ENCODE measurements at places on chromosomes 4 and X. TPM values are rescaled to one million over a fixed set of nuclear protein-coding genes. Genes with fewer than 3 reads are reported as not detected.

GRCh38 chr4:108884596-108884995 lies 121.7 kb upstream of the ETNPPL start:
- DNase-seq = no peak

GRCh38 chrX:31316340-31316991 lies 244.6 kb upstream of the FTHL17 start:
- no peak for DNase-seq

DNA sequence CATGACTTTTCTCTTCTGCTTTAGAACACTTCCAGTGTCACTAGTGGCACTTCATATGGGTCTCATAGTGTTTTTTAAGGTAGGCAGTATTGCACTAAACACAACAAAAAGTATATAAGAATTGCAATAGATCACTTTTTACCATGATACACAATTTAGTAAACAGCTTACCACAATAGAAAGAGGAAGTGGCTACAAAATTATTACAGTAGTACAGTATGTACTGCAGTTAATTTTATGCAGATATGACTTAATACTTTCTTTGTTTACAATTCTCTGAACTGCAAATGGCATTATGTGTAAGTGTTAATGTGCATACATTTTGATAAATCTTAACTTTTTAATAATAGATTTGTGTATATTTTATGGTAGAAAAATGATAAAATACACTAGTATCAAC lies 157.3 kb downstream of the RRAGB start:
- no peak for DNase-seq

- peak; percentile 42 for DNase-seq
Measured at GRCh38 chrX:16160729-16161128, 6.6 kb upstream of the MAGEB17 start.

GRCh38 chr4:42531341-42532030 lies 125.4 kb downstream of the ATP8A1 start:
- DNase-seq = peak; percentile 11

GRCh38 chr4:184450045-184450444 lies 24.3 kb downstream of the IRF2 start:
- DNase-seq = peak; percentile 87

- DNase-seq = no peak
Measured at GRCh38 chr4:163164591-163164990, 2.1 kb downstream of the NAF1 start.

DNA sequence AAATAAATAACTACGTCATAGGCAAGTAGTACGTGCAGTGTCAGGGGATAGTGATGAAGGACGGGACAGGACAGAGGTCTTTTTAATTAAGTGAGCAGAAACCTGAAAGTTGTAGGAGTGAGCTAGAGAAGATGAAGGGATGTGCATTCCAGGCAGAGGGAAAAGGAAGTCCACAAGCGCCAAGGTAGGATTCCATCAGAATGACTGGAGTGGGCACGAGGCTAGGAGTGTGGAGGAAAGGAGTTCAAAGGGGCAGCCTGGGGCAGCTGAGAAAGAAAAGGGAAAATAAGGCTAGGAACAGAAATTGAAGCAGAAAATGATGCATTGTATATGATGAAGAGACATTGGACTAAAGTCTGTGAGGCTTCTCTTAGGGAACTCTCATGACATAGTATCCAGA lies 192.2 kb upstream of the TLL1 start:
- no peak for DNase-seq

DNA sequence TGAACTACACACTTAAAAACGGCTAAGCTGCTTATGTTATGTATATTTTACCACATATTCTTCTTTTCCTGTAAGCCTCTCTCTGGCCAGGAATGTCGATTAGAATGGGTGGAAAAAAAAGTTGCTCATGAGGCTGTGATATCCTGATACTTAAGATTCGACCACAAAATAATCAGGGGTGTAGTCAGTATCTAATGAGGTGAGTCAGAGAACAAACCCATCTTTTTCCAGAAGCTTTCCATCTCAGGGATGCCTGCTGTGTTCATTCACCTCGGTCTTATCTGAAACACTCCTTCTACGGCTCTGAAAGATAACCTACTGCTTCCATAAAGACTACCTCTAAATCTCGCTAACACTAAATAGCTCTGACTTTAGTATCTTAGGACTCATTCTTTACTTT lies 142.7 kb upstream of the MAP3K15 start:
- DNase-seq = no peak

- DNase-seq = no peak
Measured at GRCh38 chr4:54517781-54518444, 139.8 kb upstream of the KIT start.

DNA sequence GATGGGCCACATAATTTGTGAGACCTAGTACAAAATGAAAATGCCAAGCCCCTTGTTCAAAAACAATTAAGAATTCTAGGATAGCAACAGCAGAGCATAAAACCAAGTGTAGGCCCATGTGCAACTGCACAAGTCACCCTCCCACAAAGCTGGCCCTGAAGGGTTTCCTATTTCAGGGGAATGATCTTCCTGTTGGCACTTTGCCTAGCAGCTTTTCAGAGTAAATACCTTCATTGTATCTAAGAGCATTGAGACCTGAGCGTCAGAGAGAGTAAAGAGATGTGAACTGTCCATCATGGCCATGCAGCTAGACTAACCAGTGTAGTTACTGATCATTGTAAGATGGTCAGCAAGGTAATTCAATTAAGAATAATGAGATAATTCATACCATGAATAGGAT lies 113.6 kb downstream of the CNKSR2 start:
- peak; percentile 9 for DNase-seq

GRCh38 chrX:3443184-3443583 lies 96.7 kb upstream of the MXRA5 start:
- peak; percentile 88 for DNase-seq

DNA sequence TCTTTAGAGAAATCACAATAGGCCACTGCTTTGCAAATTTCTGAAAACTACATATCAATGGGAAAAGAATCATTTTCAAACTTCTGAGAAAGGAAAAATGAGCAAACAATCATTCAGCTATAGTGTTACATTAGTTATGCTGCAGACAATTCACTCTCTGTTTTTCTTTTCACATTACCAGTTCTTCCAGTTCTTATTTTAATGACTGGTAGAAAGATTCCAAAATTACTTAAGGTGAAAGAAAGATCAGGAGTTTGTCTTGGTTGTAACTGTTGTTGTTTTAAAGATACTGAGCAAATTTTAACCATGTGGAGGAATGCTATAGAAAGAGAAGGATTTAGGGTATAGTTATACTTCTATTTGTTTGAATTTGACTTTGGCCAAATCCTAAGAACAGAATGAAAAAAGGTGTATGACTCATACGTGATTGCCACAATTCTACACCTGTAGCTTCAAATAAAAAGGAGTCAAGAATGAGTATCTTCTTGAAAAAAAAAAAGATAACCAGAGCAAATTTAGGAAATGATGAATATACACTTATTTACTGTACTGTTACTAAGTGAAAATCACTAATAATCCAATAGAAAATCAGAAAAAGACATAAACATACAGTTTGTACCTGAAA lies 21.0 kb upstream of the RASGEF1B start:
- DNase-seq = no peak

DNA sequence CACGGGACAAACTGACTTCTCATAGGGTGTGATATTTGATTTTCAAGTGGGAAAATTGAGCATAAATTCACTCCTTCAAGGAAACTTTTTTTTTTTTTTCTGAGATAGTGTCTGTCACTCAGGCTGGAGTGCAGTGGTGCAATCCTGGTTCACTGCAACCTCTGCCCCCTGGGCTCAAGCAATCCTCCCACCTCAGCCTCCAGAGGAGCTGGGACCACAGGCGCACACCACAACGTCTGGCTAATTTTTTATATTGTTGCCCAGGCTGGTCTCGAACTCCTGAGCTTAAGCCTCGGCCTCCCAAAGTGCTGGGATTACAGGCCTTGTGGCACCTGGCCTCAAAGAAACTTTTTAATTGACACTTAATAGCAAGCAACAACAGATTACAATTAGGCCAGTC lies 13.8 kb downstream of the CLDN34 start:
- no peak for DNase-seq

DNA sequence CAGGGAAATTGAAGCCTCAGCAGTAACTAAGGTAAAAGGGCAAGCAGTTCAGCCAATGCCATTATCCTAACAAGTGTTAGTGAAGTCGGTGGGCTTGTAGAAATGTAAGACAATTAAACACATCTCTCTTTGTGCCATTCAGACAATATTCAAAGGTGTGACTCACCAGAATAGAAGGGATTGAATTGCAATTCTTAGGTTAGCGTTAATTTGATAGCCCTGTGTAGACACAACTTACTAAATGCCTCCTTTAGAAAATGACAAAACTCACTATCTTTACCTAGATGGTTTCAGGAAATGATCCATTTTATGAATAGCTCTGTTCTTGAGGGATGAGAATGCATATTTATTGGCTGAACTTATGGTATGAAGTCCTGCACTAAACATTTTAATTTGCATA lies 35.2 kb downstream of the RPA4 start:
- DNase-seq = no peak

GRCh38 chr4:80097400-80098177 lies 24.6 kb upstream of the ANTXR2 start:
- DNase-seq = peak; percentile 96

- no peak for DNase-seq
Measured at GRCh38 chr4:78432896-78433295, 118.7 kb upstream of the ANXA3 start.

- no peak for DNase-seq
Measured at GRCh38 chr4:1401409-1402020, 4.7 kb downstream of the NKX1-1 start.

GRCh38 chr4:150782921-150783320 lies 201.0 kb downstream of the MAB21L2 start:
- DNase-seq = peak; percentile 1

GRCh38 chr4:99404595-99405287 lies 30.4 kb downstream of the ADH7 start:
- DNase-seq = no peak

DNA sequence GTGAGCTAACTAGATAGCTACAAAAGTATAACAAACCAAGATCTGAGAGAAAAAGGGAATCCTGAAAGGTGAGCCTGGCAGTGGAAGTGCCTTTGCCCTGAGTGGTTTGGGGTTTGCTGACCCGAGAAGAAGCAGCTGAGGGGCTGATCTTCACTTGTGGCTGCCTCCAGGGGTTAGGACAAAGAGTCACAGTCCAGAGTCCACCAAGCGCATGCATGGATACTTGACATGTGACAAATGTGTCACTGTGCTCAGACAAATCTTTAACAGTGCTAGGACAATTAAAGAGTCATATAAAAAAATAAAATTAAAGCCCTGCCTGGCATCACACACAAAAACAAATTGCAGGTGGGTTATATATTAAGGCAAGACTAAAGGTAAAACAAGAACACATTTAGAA lies 26.4 kb downstream of the HMGB3 start:
- no peak for DNase-seq

- peak; percentile 74 for DNase-seq
Measured at GRCh38 chrX:110146521-110146920, 143.6 kb downstream of the TMEM164 start.

Gene MAGEB6B
- polyA plus RNA-seq = not detected

Gene AFM
- polyA plus RNA-seq = 0.12 TPM

Gene ADGRG2
- 14.3 TPM for polyA plus RNA-seq

Gene ZNF595
- polyA plus RNA-seq = 9.3 TPM

Gene PIR
- polyA plus RNA-seq = 2.9 TPM

Gene RAB40A
- polyA plus RNA-seq = 0.84 TPM

Gene MAP9
- polyA plus RNA-seq = 3.2 TPM

Gene PLXNA3
- polyA plus RNA-seq = 48.0 TPM

Gene ARHGAP6
- 8.5 TPM for polyA plus RNA-seq

Gene SULT1B1
- 0.36 TPM for polyA plus RNA-seq

Gene PNMA3
- polyA plus RNA-seq = 1.5 TPM

Gene MAB21L2
- polyA plus RNA-seq = 0.11 TPM

Gene GPR50
- polyA plus RNA-seq = not detected

Gene PHOX2B
- polyA plus RNA-seq = 0.05 TPM
